ENCODE measurements at places on chromosomes 5 and 9.

- no peak for DNase-seq
Observed at GRCh38 chr9:72041369-72041768, 19.0 kb downstream of the C9orf57 start.

- DNase-seq, result peak; percentile 15
Observed at GRCh38 chr5:73587923-73588322, 22.4 kb downstream of the UTP15 start.

- DNase-seq, result no peak
Observed at GRCh38 chr5:35557199-35557598, 60.5 kb upstream of the SPEF2 start.

- peak; percentile 95 for DNase-seq
Observed at GRCh38 chr5:177473443-177474001, at the start of gene DBN1. Gene DBN1 (minus strand): TSS chr5:177473634. CDS start chr5:177473521, 113 bp downstream.
